ENCODE measurements at places on chromosomes 1 and 21.

DNA sequence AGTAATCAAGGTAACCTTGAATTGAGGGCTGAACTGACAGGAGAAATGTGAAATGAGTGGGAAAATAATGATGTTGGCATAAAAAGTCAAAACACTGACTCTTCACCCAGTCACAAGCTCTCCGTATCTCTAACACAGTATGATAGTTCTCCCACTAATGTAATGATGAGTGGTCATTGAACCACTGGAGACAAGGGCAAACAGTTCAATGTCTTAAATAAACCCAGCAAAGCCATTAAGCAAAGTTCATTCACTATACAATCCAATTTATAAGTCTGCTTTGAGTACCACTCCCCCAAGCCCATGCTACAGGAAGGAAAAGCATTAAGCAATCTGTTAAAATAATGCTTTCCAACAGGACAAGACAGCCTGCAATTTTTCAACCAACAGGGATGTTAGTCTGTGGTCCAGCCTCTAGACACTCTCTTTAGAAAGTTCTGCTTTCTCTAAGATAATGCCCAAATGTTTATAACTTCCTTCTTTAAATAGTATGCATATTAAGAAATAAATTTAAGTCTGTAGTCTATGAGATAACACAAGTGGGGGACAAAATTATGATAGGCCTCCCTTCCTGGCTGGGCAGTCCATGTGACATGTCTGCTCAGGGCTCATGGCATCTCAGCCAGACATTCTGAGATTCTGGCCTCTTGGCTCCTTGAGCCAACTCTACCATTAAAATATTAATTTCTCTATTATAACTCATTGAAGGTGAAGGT is 25.5 kb upstream of the DDAH1 start:
- no peak for DNase-seq

- no peak for DNase-seq
Measured at GRCh38 chr1:64302971-64303370, 99.5 kb downstream of the UBE2U start.

- no peak for DNase-seq
Measured at GRCh38 chr1:70146488-70146887, 58.9 kb downstream of the LRRC40 start.

GRCh38 chr1:196423612-196424011 is 184.6 kb downstream of the KCNT2 start:
- no peak for DNase-seq

- no peak for DNase-seq
Measured at GRCh38 chr21:28455253-28455600, 537.5 kb downstream of the LTN1 start.

DNA sequence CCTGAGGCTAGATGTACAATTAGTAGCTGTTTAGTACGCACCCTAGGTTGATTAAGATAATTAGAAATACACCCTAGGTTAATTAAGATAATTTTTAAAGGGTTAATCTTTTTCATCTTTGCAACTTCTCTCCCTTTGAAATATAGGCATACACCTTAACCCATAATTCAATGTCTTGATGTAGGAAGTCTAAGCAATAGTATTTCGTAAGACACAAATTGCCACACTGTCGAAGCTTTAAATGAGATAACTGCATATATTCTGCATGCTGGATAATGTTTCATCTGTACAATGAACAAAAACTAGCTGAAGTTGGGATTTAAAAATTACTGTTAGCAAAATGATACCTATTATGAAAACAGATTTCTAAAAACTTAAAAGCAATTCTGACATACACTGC is 122.9 kb downstream of the EVI5 start:
- no peak for DNase-seq

GRCh38 chr1:38138498-38139233 is 92.1 kb upstream of the POU3F1 start:
- no peak for DNase-seq
